Adrenal gland (tissue), 19 donors: ENCODE measurements at places on chromosomes 6 and 20. TPM values are rescaled to one million over a fixed set of nuclear protein-coding genes. Genes with fewer than 3 reads are reported as not detected.

DNA sequence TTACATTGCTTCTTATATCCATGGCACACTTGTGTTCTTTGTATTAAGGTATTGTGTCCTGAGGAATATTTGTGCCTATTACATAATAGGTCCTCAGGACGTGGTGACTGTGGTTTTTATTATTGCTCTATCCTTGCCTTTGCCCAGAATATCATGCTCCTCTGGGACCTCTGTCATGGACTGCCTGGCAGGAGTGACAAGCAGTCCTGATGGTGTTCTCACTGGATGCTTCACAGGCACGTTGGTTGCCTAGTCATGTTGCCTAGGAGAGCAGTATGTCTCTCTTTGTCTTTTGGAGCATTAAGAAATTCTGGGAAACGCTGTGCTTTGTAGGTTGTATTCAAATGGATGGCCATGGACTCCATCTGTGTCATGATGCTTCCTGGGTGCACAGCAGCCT, 24.7 kb upstream of the MROH8 start:
- DNase-seq: no peak
- H3K27ac ChIP-seq: no peak overlapping the region
- H3K27me3 ChIP-seq: no peaks in the 10 kb centered on the region
- no peak overlapping the region for H3K4me3 ChIP-seq

Gene CCDC170
- 3.5 TPM for polyA plus RNA-seq

DNA sequence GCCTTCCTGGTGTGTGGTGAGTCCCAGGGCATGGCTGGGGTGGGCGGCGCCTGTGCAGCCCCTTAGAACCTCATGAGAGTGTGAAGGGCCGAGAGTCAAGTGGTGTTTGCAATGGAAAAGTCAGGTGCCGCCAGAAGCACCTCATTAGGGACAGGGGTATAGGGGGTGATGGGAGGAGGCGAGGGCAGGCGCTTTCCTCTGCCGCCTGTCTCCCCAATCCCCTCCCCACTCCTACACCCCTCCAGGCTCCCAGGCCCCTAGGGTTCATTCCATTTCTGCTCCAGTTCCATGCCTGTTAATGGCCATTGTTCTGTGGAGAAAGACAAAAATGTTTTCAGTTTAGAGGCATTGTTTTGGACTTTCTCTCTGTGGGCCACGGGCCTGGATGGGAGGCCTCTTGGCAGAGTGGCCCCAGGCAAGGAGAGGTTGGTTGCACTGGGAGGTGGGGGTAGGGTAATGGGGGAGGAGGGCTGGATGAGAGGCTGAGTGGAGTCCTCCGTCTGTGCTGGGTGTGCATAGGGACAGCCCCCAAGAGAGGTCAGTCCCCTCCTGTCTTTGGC, 21.4 kb upstream of the SCUBE3 start:
- H3K27me3 ChIP-seq: no peaks in the 10 kb centered on the region
- H3K4me3 ChIP-seq: no peak overlapping the region

- peak; percentile 62 for DNase-seq
- H3K27ac ChIP-seq: peak overlapping the region; percentile 89
- H3K4me3 ChIP-seq: no peak overlapping the region
- H3K27me3 ChIP-seq: no peaks in the 10 kb centered on the region
These were observed 78.7 kb upstream of the BTN3A2 start for GRCh38 chr6:26286168-26286877.

Gene COL10A1
- polyA plus RNA-seq: not detected

Gene CUTA
- 370 TPM for polyA plus RNA-seq

Gene TSBP1
- not detected for polyA plus RNA-seq

- DNase-seq: no peak
- H3K27me3 ChIP-seq: no peaks in the 10 kb centered on the region
- peak overlapping the region; percentile 38 for H3K4me3 ChIP-seq
- H3K27ac ChIP-seq: no peak overlapping the region
These were observed 64.8 kb upstream of the TMEM30A start for GRCh38 chr6:75349262-75349984.

- H3K27ac ChIP-seq: no peak overlapping the region
- H3K4me1 ChIP-seq: no peaks in the 10 kb centered on the region
- no peak overlapping the region for H3K4me3 ChIP-seq
- H3K36me3 ChIP-seq: no peaks in the 10 kb centered on the region
- no peak for DNase-seq
- no peaks in the 10 kb centered on the region for H3K27me3 ChIP-seq
These were observed 37.8 kb downstream of the PTPRK start for GRCh38 chr6:128482642-128483041.

Gene ZSCAN12
- polyA plus RNA-seq: 1.4 TPM

Gene TFAP2A
- polyA plus RNA-seq: 0.30 TPM

GRCh38 chr6:128493877-128494276, 26.5 kb downstream of the PTPRK start:
- no peaks in the 10 kb centered on the region for H3K36me3 ChIP-seq
- H3K4me1 ChIP-seq: no peaks in the 10 kb centered on the region
- H3K27me3 ChIP-seq: no peaks in the 10 kb centered on the region
- DNase-seq: no peak

GRCh38 chr6:31718265-31718664, 3.1 kb downstream of the LY6G6D start:
- no peak overlapping the region for H3K4me3 ChIP-seq
- no peaks in the 10 kb centered on the region for H3K4me1 ChIP-seq
- no peak overlapping the region for H3K27ac ChIP-seq
- H3K36me3 ChIP-seq: no peaks in the 10 kb centered on the region
- no peaks in the 10 kb centered on the region for H3K27me3 ChIP-seq

GRCh38 chr6:41494212-41495110, 51.7 kb upstream of the FOXP4 start:
- DNase-seq: no peak
- H3K4me3 ChIP-seq: no peak overlapping the region

Gene TBX18
- 6.3 TPM for polyA plus RNA-seq

GRCh38 chr20:39310363-39310995, 348.3 kb downstream of the DHX35 start:
- no peak for DNase-seq
- H3K4me1 ChIP-seq: no peaks in the 10 kb centered on the region
- no peaks in the 10 kb centered on the region for H3K27me3 ChIP-seq
- H3K4me3 ChIP-seq: no peak overlapping the region
- H3K27ac ChIP-seq: no peak overlapping the region
